ENCODE measurements at places on chromosomes 2 and 18. TPM values are rescaled to one million over a fixed set of nuclear protein-coding genes. Genes with fewer than 3 reads are reported as not detected.

Gene VIT
- total RNA-seq: 34.0 TPM

Gene IL18R1
- not detected for total RNA-seq

Gene CYRIA
- total RNA-seq: 0.02 TPM

Gene LIMS2
- 2.0 TPM for total RNA-seq

Gene RFX8
- not detected for total RNA-seq

Gene MBP
- 4.7 TPM for total RNA-seq

Gene SP9
- total RNA-seq: 0.91 TPM

Gene SCYGR4
- total RNA-seq: not detected

Gene WNT10A
- total RNA-seq: 0.30 TPM

Gene PTPRM
- 14.0 TPM for total RNA-seq

Gene MARS2
- 3.4 TPM for total RNA-seq

Gene LRRTM4
- total RNA-seq: not detected

Gene CCDC68
- total RNA-seq: 0.30 TPM

Gene EML6
- total RNA-seq: 1.6 TPM

Gene IDH1
- total RNA-seq: 145 TPM

Gene HSPE1
- total RNA-seq: 258 TPM

Gene SERPINB5
- not detected for total RNA-seq

Gene GREB1
- 0.39 TPM for total RNA-seq

Gene PSMA8
- total RNA-seq: 0.15 TPM

Gene SOX11
- not detected for total RNA-seq

Gene ASXL3
- not detected for total RNA-seq

Gene DPYSL5
- not detected for total RNA-seq

Gene FBXO41
- total RNA-seq: 2.2 TPM

Gene DSG2
- total RNA-seq: 0.34 TPM

Gene REEP1
- 2.5 TPM for total RNA-seq

Gene APCDD1
- 6.8 TPM for total RNA-seq

Gene ZSWIM2
- not detected for total RNA-seq

Gene CKAP2L
- 24.0 TPM for total RNA-seq

Gene RMDN2
- 3.1 TPM for total RNA-seq

Gene ITGA4
- total RNA-seq: 47.6 TPM

Gene SPDYA
- 0.12 TPM for total RNA-seq

Gene RNF125
- total RNA-seq: 0.07 TPM

Gene EFEMP1
- total RNA-seq: 128 TPM

Gene DPY30
- total RNA-seq: 133 TPM

Gene PHLPP1
- 12.5 TPM for total RNA-seq

Gene ASIC4
- 0.10 TPM for total RNA-seq

Data from M059J (cell line).